ENCODE measurements at places on chromosomes 6 and 20.
A peak's percentile ranks its signal among the peaks of the same experiment; 100 is the strongest.

- no peak for DNase-seq
These were observed 148.3 kb upstream of the AFDN start for GRCh38 chr6:167678102-167679101.

DNA sequence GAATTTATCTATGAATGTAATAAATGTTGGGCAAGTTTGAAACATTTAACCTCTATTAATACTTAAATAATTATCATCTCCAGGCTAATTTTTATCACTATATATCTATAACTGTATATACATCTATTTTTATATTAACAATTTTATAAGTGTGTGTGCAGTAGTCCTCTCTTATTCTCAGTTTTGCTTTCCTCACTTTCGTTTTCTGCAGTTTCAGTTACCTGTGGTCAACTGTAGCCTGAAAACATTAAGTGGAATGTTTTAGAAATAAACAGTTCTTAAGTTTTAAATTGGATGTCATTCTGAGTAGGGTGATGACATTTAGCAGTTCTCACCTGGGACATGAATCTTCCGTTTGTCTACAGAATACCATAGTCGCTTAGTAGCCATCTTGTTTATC, 379.4 kb upstream of the MAN1A1 start:
- no peak for DNase-seq

DNA sequence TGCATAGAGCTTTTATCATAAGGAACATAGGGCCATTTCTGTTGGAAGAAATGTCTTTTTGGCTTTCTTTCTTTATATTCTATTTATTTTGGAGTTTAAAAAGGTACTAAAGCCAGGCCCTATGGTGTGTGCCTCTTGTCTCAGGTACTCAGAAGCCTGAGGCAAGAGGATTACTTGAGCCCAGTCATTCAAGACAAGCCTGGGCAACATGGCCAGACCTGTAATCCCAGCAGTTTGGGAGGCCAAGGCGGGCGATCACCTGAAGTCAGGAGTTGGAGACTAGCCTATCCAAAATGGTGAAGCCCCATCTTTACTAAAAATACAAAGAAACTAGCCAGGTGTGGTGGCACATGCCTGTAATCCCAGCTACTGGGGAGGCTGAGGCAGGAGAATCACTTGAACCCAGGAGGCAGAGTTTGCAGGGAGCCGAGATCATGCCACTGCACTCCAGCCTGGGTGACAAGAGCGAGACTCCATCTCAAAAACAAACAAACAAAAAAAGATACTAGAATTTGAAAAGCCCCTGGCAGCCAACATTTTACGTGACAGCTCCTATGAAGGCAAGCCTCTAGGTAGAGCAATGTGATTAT, 80.0 kb downstream of the CBFA2T2 start:
- no peak for DNase-seq

DNA sequence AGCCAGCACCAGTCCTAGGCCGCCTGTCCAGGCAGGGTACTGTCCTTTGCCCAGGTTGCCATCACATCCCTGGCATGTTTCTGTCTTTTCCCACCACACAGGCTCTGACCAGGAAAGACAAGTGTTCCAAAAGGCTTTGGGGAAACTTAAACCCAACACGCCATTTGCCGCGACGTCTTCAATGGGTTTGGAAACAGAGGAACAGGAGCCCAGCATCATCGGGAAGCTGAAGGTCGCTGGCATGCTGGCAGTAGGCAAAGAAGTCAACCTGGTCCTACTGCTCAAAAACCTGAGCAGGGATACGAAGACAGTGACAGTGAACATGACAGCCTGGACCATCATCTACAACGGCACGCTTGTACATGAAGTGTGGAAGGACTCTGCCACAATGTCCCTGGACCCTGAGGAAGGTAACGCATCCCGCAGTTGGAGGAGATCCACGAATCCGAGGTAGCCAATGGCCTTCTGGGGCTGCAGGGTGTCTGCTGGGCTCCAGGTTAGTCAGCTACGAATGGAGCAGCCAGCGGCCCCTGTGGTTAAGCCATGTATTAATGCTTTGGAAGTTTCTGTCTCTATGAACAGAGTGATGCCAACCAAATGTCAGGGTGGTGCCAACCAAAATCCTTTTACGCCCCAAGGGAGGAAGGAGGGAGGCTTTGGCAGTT, 36.2 kb downstream of the TGM3 start:
- no peak for DNase-seq

DNA sequence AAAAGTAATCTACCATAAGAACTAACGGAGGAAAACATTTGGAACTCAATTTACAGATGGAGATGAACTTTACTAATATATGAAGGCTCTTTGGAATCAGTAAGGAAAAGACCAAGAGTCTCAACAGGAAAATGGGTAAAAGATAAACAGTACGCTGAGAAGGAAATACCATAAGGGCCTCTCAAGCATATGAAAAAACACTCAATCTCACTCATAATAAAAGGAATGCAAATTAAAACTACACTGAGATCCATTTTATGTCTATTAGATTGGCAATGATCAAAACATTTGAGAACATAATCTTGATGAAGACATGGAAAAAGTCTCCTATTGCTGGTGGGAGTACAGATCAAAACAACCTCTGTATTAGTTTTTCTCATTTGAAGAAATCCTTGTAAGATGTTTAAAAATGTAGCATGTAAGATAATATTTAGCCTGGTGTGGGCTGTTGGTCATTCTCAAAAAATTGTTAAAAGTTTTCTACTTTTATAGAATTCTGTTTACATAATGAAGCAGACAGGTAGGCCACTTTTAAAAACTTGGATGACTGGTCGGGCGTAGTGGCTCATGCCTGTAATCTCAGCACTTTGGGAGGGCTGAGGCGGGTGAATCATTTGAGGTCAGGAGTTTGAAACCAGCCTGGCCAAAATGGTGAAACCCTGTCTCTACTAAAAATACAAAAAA, 14.5 kb downstream of the REV3L start:
- peak; percentile 50 for DNase-seq

DNA sequence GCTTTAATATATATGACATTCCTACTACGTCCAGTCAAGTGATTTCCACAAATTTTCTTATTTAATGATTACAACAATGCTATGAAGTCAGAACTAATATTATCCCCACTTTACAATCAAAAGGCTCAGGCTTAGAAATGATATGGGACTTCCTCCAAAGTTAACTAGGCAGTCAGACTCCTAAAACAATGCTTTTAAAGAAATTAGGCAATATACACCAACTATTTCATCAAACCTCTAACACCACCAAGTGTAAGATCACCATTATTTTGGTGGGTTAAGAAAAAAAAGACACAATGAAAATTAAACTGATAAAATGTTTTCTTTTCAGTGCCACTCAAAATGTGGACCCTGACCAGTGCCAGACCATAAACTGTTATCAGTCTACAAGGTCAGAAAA, 256.1 kb upstream of the RUNX2 start:
- no peak for DNase-seq

GRCh38 chr6:12422848-12423247, 132.7 kb downstream of the EDN1 start:
- no peak for DNase-seq

DNA sequence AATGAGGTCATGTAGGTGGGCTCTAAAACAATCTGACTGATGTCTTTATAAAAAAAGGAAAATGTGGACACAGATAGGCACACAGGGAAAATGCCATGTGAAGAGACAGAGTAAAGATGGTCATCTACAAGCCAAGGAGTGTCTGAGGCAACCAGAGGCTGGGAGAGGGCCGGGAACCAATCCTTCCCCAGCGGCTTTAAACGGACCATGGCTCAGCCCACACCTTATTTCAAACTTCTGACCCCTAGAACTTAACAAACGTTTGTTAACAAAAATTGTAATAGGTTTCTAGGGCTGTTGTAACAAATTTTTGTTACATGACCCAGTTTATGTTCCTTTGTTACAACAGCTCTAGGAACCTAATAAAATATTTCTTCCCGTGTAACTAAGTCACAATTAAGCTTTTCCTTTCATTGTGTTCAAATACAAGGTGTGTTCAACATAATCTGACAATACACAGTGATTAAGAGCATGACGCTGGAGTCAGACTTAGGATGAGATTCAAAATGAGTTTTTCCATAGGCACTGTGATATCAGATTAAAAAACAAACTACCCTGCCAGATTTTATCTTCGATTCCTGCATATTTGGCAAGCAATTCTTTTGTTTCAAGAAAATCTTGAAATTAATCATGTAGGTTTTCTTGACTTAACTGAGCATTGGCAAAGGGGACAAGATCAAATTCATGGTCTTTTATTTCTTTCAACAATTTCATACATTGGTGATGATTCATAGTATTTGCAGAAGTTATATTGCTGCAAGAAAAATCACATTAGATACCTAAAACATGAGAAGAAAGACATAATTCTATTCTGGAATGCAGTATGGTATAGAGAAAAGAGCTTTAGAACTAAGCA, 169.5 kb upstream of the RIPOR2 start:
- DNase-seq: no peak

DNA sequence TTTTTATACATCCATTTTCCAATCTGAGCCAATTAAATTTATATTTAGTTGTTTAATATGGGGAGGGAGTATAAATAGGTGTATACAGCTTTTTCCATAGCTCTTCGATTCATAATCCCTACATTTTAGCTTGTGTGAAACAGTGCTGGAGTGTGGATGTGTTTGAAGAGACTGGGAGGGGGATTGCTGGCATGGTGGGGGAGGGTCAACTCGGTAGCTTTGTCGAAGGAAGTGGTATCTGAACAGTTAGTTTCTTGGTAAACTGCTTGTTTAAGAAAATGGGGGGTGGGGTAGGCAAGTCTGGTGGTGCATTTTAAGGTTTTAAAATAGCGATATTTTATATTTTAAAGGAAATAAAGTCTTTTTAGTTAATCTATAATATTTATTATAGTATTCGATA, 1.4 kb upstream of the LIN28B start:
- no peak for DNase-seq

GRCh38 chr6:100342830-100343229, 121.9 kb downstream of the SIM1 start:
- no peak for DNase-seq

GRCh38 chr6:134122775-134123174, 70.4 kb upstream of the SLC2A12 start:
- no peak for DNase-seq

GRCh38 chr20:41437836-41438235, 71.2 kb upstream of the EMILIN3 start:
- no peak for DNase-seq

DNA sequence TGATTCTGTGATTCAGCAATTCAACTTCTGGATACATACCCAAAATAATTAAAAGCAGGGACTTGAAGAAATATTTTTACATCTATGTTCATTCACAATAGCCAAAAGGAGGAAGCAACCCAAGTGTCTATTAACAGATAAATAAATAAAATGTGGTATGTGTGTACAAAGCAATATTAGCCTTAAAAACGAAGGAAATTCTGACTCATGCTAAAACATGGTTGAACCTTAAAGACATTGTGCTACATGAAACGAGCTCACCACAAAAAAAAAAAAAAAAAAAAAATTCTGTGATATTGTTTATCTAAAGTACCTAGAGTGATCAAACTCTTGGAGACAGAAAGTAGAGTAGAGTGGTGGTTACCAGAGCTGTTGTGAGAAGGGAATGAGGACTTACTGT, 54.8 kb upstream of the TFAP2D start:
- no peak for DNase-seq

DNA sequence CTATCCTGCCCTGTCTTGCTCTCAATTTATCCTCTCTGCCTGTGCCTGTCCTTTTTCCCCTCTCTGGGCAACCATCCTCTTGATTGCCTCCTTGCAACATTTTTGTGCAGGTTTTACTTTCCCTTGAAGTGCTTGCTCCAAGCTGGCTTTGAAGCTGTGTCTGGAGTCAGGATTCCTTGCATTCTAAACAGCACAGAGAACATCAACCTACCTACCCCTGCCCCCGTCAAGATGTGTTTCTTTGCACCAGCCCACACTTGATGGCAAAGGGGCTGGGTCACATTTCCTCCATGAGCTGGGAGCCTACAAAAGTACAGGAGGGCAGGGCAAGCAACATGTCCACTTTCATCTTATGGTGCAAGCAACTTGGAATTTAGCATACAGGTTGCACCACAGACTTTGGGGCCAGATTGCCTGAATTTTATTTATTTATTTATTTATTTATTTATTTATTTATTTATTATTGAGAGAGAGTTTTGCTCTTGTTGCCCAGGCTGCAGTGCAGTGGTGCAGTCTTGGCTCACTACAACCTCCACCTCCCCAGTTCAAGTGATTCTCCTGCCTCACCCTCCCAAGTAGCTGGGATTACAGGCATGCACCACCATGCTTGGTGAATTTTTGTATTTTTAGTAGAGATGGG, 206.3 kb downstream of the COL19A1 start:
- DNase-seq: no peak

GRCh38 chr20:44559302-44559701, 23.1 kb upstream of the PKIG start:
- no peak for DNase-seq

GRCh38 chr6:5869676-5870075, 137.0 kb downstream of the NRN1 start:
- no peak for DNase-seq

DNA sequence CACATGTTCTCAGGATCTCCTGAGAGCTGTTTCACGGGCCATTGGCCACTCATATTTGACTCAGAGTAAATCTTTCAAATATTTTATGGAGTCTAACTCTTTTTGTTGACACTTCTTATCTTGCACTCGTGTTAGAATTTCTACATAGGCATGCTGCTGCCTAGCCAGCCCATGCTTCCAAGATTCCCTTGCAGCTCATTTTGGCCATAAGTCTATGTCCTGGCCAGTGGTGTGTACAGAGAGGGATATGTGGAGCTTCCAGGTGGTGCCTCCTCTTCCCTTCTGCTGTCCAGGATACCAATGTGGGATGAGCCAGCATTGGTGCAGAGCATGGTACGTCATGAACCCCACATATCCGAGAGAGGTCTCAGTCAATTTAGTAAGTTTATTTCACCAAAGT, 522.6 kb downstream of the QKI start:
- no peak for DNase-seq

- DNase-seq: no peak
These were observed 3.5 kb downstream of the CITED2 start for GRCh38 chr6:139370999-139371345.

GRCh38 chr6:55601120-55601519, 22.1 kb upstream of the HMGCLL1 start:
- DNase-seq: no peak

GRCh38 chr6:44133003-44133931, 5.9 kb downstream of the TMEM63B start:
- DNase-seq: no peak

DNA sequence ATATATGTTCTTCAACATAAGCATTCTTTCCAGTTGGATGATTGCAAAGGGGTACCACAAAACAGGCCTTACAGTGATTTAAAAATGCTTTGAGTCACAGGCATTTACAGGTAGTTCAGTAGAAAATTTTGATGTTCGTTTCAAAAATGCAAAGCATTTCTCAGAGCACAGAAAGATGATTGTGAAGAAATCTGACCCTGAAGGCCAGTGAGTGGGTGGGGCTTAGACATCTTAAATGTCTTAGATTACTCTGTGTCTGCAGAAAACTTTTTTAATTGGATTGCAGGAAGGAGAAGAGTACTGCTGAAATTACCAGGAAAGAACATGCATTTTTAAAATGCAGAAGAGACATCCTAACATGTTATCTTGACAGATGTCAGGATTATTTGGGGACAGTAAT, 268.3 kb downstream of the CDKAL1 start:
- no peak for DNase-seq

GRCh38 chr6:62891065-62891647, 320.1 kb upstream of the FKBP1C start:
- no peak for DNase-seq
